ENCODE measurements at places on chromosomes 13 and 19. TPM values are rescaled to one million over a fixed set of nuclear protein-coding genes. Genes with fewer than 3 reads are reported as not detected.

The SUGT1 gene
- total RNA-seq: 77.6 TPM

The SEMA6B gene
- 52.1 TPM for total RNA-seq

The NTF4 gene
- total RNA-seq: 3.9 TPM

The EPS8L1 gene
- total RNA-seq: 43.8 TPM

The SIAH3 gene
- total RNA-seq: 0.09 TPM

DNA sequence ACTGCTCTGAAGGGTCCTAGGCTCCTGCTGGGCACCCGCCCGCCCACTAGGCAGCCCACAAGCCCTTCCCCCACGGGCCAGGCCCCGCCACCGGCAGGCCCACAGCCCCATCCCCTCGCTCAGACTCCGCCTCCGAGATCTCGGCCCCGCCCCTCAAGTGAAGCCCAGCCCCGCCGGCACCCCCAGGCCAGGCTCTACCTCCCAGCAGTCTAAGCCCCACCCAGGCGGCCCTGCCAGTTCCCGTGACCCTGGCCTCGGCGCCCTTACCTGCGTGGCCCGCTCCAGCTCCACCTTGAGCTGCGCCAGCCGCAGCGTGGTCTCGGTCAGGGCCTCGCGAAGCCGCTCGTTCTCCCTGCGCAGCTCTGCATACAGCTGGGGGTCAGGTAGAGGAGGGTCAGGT, 16.3 kb downstream of the EPS8L1 start:
- peak overlapping the region; percentile 58 for H3K4me3 ChIP-seq
- peaks cover 34% of the 10 kb centered on the region for H3K4me1 ChIP-seq
- peaks cover 13% of the 10 kb centered on the region for H3K27me3 ChIP-seq

DNA sequence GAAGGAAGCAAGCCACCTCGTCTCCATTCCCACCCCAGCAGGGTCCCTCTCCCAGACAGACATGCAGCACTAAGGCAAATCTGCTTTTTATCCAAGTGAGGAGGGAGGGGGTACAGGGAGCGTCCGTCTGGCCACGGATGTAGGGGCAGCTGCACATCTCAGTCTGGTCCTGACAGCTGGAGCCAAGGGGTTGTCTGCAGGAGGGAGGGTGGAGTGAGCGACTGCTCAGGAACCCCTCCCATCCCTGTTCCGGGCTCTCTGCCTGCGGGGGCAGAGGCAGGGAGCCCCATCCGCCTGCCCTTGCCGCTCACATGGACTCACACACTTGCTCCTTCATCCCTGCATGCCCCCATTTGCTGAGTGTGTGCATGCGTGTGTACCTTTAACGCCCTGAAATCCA, 2.5 kb downstream of the TMEM190 start:
- no peaks in the 10 kb centered on the region for H3K36me3 ChIP-seq
- DNase-seq: no peak
- H3K4me3 ChIP-seq: no peak overlapping the region
- peaks cover 34% of the 10 kb centered on the region for H3K4me1 ChIP-seq

GRCh38 chr13:69872321-69873047, 235.1 kb upstream of the ATXN8OS start:
- no peaks in the 10 kb centered on the region for H3K36me3 ChIP-seq
- no peaks in the 10 kb centered on the region for H3K27me3 ChIP-seq
- no peak for DNase-seq
- no peak overlapping the region for H3K27ac ChIP-seq
- no peaks in the 10 kb centered on the region for H3K4me1 ChIP-seq
- no peak overlapping the region for H3K4me3 ChIP-seq

GRCh38 chr19:4452230-4452990, 5.2 kb downstream of the UBXN6 start:
- no peak for DNase-seq
- H3K36me3 ChIP-seq: peaks cover 13% of the 10 kb centered on the region
- no peak overlapping the region for H3K27ac ChIP-seq
- H3K4me3 ChIP-seq: no peak overlapping the region
- H3K4me1 ChIP-seq: peaks cover 12% of the 10 kb centered on the region
- H3K27me3 ChIP-seq: no peaks in the 10 kb centered on the region

DNA sequence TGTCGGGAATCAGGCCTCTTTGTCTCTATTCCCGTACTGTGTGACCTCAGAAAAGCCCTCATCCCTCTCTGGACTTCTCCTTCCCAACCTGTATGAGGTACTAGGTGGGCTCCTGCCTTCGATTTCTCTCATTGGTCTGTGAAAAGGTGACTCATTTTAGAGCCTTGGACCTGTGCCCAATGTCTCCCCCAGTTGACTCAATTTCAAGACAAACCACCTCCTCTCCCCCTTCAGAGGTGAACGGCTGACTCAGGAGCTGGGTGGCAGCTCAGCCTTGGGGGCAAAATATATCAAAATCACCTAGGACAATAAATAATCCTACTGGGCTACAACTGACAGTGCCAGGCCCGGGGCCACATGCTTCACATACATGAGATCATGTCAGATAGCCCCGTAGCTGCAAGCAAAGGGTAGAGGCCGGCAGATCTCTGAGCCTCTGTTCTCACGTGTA, 630 bp downstream of the COQ8B start:
- peaks cover 19% of the 10 kb centered on the region for H3K36me3 ChIP-seq
- H3K4me3 ChIP-seq: peak overlapping the region; percentile 98
- peak overlapping the region; percentile 99 for H3K27ac ChIP-seq
- peaks cover 33% of the 10 kb centered on the region for H3K4me1 ChIP-seq
- no peak for DNase-seq

- DNase-seq: no peak
- H3K27me3 ChIP-seq: no peaks in the 10 kb centered on the region
- H3K36me3 ChIP-seq: peaks cover 61% of the 10 kb centered on the region
- H3K4me1 ChIP-seq: peaks cover 6% of the 10 kb centered on the region
- H3K4me3 ChIP-seq: no peak overlapping the region
Measured at GRCh38 chr19:43735957-43736356, 18.8 kb downstream of the SMG9 start.

DNA sequence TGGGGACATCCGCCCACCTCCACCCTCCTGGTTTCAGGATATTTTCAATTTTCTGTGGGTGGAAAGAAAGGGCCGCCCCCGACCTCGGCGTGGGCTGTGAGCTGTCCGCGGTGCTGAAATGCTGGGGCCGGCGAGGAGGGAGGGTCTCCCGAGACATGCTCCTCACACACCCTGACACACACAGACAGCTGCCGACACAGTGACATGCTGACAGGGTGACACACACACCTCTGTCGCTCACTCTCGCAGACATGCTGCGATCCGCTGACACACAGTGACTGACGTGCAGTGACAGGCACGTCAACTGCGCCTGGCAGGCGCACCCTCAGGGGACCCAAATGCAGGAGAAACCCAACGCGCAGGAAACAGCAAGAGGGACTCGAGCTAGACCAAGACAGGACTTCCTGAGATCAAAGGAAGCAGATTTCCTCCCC, 25.1 kb upstream of the MEIS3 start:
- H3K4me3 ChIP-seq: no peak overlapping the region
- no peak overlapping the region for H3K27ac ChIP-seq
- H3K27me3 ChIP-seq: peaks cover 60% of the 10 kb centered on the region
- peak; percentile 67 for DNase-seq
- peaks cover 31% of the 10 kb centered on the region for H3K4me1 ChIP-seq
- H3K36me3 ChIP-seq: no peaks in the 10 kb centered on the region

GRCh38 chr19:7294558-7295212, 471 bp upstream of the INSR start:
- no peaks in the 10 kb centered on the region for H3K36me3 ChIP-seq
- H3K27ac ChIP-seq: no peak overlapping the region
- peaks cover 21% of the 10 kb centered on the region for H3K4me1 ChIP-seq
- H3K4me3 ChIP-seq: peak overlapping the region; percentile 72
- H3K27me3 ChIP-seq: peaks cover 34% of the 10 kb centered on the region

DNA sequence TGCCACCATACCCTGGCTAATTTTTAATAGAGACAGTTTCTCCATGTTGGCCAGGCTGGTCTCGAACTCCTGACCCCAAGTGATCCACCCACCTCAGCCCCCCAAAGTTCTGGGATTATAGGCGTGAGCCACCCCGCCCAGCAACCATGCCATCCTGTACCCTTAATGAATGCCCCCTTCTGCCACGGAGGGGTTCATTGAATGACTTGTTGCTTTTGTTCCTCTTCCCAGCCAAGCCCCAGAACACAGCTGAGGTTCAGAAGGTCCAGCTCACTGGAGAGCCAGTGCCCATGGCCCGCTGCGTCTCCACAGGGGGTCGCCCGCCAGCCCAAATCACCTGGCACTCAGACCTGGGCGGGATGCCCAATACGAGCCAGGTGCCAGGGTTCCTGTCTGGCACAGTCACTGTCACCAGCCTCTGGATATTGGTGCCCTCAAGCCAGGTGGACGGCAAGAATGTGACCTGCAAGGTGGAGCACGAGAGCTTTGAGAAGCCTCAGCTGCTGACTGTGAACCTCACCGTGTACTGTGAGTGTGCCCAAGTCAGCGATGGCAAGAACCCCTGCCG, 6.0 kb downstream of the PVR start:
- no peak overlapping the region for H3K4me3 ChIP-seq
- no peaks in the 10 kb centered on the region for H3K27me3 ChIP-seq
- no peak for DNase-seq
- H3K4me1 ChIP-seq: no peaks in the 10 kb centered on the region
- peaks cover 25% of the 10 kb centered on the region for H3K36me3 ChIP-seq

- peak; percentile 74 for DNase-seq
- H3K27me3 ChIP-seq: peaks cover 9% of the 10 kb centered on the region
- no peaks in the 10 kb centered on the region for H3K36me3 ChIP-seq
- H3K4me1 ChIP-seq: peaks cover 8% of the 10 kb centered on the region
Measured at GRCh38 chr19:56076498-56076897, 44.6 kb downstream of the ZNF787 start.

GRCh38 chr19:5628919-5629481, 6.1 kb downstream of the SAFB start:
- no peak for DNase-seq
- no peaks in the 10 kb centered on the region for H3K27me3 ChIP-seq
- H3K27ac ChIP-seq: peak overlapping the region; percentile 50

GRCh38 chr13:20182231-20182846, 10.4 kb downstream of the GJB2 start:
- no peaks in the 10 kb centered on the region for H3K36me3 ChIP-seq
- peak; percentile 46 for DNase-seq
- no peaks in the 10 kb centered on the region for H3K27me3 ChIP-seq
- no peaks in the 10 kb centered on the region for H3K4me1 ChIP-seq

GRCh38 chr13:23852351-23852750, 36.8 kb downstream of the MIPEP start:
- H3K27ac ChIP-seq: no peak overlapping the region
- H3K4me1 ChIP-seq: peaks cover 8% of the 10 kb centered on the region
- no peak for DNase-seq
- H3K36me3 ChIP-seq: peaks cover 3% of the 10 kb centered on the region
- H3K27me3 ChIP-seq: no peaks in the 10 kb centered on the region

- peaks cover 6% of the 10 kb centered on the region for H3K36me3 ChIP-seq
- DNase-seq: no peak
- no peak overlapping the region for H3K4me3 ChIP-seq
- no peaks in the 10 kb centered on the region for H3K4me1 ChIP-seq
- no peak overlapping the region for H3K27ac ChIP-seq
Measured at GRCh38 chr13:95360464-95361097, 59.3 kb upstream of the ABCC4 start.

- no peak overlapping the region for H3K27ac ChIP-seq
- H3K4me1 ChIP-seq: peaks cover 4% of the 10 kb centered on the region
- H3K27me3 ChIP-seq: no peaks in the 10 kb centered on the region
Measured at GRCh38 chr19:58332697-58333096, 5.9 kb downstream of the ZSCAN22 start.

DNA sequence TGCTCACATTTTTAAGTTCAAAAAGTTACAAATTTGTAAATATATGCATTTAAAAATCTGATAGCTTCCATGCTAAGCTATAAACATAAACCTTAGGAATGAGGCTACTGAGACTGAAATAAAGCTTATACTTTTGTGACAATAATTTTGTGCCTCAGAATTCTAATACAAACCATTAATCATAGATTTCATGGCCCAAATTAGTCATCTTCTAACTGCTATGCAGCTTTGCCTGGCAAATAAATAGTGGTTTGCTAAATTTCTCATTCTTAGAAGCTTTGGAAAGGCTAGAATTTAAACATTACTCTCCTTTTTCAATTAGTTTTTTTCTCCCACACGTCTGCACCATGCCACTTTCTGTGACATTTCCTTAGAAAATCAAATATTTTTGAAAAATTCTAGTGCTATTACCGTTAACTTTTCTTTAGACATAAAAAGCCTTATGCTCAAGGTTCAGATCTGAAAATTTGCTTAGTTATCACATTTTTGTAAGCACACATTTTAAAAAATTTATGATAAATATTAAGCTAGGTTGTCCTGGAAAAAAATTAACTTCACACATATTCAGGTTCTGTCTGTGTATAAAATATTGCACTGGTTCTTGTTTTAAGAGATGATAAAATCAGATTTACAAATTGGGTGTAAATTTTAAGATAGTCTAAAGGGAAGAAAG, 46.9 kb downstream of the FNDC3A start:
- no peaks in the 10 kb centered on the region for H3K27me3 ChIP-seq
- H3K4me1 ChIP-seq: peaks cover 34% of the 10 kb centered on the region
- DNase-seq: no peak
- no peak overlapping the region for H3K27ac ChIP-seq
- H3K4me3 ChIP-seq: no peak overlapping the region

GRCh38 chr13:103055166-103055565, 11.1 kb downstream of the SLC10A2 start:
- no peaks in the 10 kb centered on the region for H3K4me1 ChIP-seq
- no peaks in the 10 kb centered on the region for H3K27me3 ChIP-seq
- no peak for DNase-seq
- peaks cover 24% of the 10 kb centered on the region for H3K36me3 ChIP-seq
- no peak overlapping the region for H3K27ac ChIP-seq
- no peak overlapping the region for H3K4me3 ChIP-seq

- no peak for DNase-seq
- no peaks in the 10 kb centered on the region for H3K4me1 ChIP-seq
- H3K27ac ChIP-seq: no peak overlapping the region
- no peak overlapping the region for H3K4me3 ChIP-seq
- H3K27me3 ChIP-seq: no peaks in the 10 kb centered on the region
Measured at GRCh38 chr19:3649888-3650287, 23.3 kb upstream of the CACTIN start.

GRCh38 chr19:771332-771785, 20.4 kb downstream of the MISP start:
- no peaks in the 10 kb centered on the region for H3K4me1 ChIP-seq
- H3K27ac ChIP-seq: no peak overlapping the region
- no peaks in the 10 kb centered on the region for H3K27me3 ChIP-seq

DNA sequence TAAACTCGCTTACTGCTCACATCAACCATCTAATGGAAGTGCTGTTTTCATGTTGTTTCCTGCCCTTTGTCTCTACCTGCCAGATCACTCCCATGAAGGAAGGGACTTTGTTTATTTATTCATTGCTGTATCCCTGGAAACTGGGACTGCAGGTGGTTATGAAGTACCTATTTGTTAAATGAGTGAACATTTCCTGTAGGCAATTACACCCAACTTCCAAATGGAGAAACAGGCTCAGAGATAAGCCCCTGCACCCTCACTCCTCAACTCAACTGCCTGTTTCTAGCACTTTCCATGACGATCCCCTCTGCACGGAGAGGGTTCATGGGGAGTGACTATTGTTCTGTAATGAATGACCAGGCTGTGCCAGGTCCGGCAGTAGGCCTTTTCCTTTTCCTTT, 1.9 kb upstream of the SELENOW start:
- peaks cover 10% of the 10 kb centered on the region for H3K36me3 ChIP-seq
- DNase-seq: no peak
- H3K27ac ChIP-seq: peak overlapping the region; percentile 84
- H3K4me1 ChIP-seq: peaks cover 34% of the 10 kb centered on the region
- peak overlapping the region; percentile 92 for H3K4me3 ChIP-seq
